ENCODE measurements at places on chromosomes 5 and 9.

GRCh38 chr9:69386651-69387050 is 61.6 kb downstream of the ENTREP1 start:
- DNase-seq = no peak

- DNase-seq = no peak
Observed at GRCh38 chr9:89622933-89623861, 18.4 kb downstream of the GADD45G start.

DNA sequence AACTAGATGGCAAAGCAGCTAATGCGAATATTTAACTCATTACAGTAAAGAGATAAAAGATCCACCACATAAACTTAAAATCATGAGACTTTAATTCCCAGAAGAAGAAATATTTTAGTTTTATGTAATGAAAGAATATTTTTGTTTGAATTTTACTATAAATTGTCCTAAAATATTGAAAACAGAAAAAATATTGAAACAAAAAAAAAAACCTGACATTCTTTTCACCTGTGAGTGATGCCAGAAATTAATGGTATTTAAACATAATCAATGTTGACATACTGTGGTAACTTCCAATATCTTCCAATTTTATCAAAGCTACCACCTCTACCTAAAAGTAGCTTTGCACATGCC is 153.2 kb downstream of the MEF2C start:
- no peak for DNase-seq

GRCh38 chr9:87609486-87609885 is 111.8 kb downstream of the DAPK1 start:
- no peak for DNase-seq

- DNase-seq = no peak
Observed at GRCh38 chr5:5418764-5419163, 3.7 kb upstream of the ICE1 start.

DNA sequence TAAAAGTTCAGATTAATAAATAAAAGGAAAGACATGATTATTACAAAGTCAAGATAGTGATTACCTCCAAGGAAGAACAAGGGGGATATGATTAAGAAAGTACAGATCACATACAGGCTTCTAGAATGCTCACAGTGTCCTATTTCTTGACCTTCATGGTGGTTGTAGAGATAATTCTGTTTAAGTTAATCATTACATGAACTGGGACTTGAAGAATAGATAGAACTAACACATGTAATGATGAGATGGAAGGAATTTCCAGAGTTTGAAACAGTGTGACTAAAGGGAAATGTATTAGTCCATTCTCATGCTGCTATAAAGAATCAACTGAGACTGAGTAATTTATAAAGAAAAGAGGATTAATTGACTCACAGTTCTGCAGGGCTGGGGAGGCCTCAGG is 72.7 kb downstream of the LURAP1L start:
- no peak for DNase-seq
